Fibroblast of skin of right biceps (primary cell): ENCODE measurements at places on chromosomes 16 and 17.

DNA sequence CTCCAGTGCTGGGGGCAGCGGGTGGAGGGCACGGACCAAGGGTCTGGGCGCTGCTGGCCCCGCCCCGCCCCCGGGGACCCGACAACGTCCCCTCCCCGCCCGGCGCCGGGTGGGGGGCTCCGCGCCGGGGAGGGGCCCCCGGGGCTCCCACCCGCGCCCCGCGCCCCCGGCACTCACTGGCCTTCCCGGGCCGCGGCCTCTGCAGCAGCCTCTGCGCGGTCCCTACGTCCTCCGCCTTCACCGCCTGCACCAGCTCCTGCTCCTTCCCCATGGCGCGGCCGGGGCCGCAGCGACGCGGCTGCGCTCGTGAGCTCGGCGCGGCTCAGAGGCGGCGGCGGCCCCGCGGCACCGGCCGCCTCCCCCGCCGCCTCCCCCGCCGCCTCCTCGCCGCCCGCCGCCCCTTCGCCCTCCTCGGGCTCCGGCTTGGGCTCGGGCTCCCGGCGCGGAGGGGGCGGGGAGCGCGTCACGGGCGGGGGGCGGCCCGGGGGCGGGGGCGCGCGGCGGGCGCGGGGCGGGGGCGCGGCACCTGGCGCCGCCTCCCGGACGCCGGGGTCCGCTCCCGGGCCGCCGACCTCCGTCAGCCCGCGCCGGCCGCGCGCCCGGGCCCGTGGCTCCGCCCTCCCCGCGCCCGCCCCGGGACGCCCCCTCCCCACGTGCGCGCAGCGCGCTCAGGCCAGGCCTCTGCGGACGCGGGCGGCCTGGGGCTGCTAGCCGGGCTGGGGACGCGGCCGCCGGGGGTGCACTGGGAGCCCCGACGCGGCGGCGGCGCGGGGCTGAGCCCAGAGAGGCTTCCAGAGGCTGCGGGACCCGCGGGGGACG, at the start of gene CASKIN1:
CASKIN1 (minus strand) TSS at position 444 of the 819 bp plus-strand sequence; CDS start at position 271, 173 bp downstream.
- no peak for DNase-seq

GRCh38 chr17:63503341-63503705, 19.8 kb upstream of the KCNH6 start:
- no peak for DNase-seq

DNA sequence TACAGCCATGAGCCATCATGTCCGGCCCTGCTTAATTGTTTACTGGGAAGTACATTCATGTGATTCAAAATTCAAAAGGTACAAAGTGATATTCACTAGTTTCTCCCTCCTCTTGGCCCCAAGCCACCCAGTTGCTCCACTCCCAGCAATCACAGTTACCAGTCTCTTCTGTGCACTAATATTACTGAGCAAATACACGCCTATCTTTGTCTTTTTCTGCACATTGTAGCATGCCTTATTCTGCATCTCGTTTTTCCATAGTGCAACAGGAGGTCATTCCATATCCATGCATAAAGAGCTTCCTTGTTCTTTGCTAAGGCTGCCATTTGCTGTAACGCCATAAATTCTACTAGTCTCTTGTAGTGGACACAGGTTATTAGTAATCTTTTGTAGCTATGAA, 2.2 kb upstream of the ALOX15 start:
- DNase-seq = no peak

- no peak for DNase-seq
Measured at GRCh38 chr16:85712801-85713200, 24.0 kb upstream of the GINS2 start.

GRCh38 chr16:54846766-54847165, 83.9 kb upstream of the IRX5 start:
- peak; percentile 50 for DNase-seq
